ENCODE measurements at places on chromosomes 5 and 9. TPM values are rescaled to one million over a fixed set of nuclear protein-coding genes. Genes with fewer than 3 reads are reported as not detected.

The PKD2L2 gene
- not detected for total RNA-seq

The ECSCR gene
- total RNA-seq: 1.1 TPM

The ARPC5L gene
- 78.8 TPM for total RNA-seq

The SLCO6A1 gene
- not detected for total RNA-seq

The DCAF10 gene
- total RNA-seq: 16.7 TPM

The STPG3 gene
- not detected for total RNA-seq

The MSMP gene
- total RNA-seq: 0.55 TPM

The FAM200C gene
- total RNA-seq: 1.0 TPM

The OTULINL gene
- 36.3 TPM for total RNA-seq

The PAPPA gene
- total RNA-seq: not detected

Data from T-helper 2 cell treated with Interferon-gamma antibody and Interleukin-4, amounts not matched to agents 100 ng/mL and 5 ng/mL, for 36 hours (primary cell).